ENCODE measurements at places on chromosomes 3 and 15.

DNA sequence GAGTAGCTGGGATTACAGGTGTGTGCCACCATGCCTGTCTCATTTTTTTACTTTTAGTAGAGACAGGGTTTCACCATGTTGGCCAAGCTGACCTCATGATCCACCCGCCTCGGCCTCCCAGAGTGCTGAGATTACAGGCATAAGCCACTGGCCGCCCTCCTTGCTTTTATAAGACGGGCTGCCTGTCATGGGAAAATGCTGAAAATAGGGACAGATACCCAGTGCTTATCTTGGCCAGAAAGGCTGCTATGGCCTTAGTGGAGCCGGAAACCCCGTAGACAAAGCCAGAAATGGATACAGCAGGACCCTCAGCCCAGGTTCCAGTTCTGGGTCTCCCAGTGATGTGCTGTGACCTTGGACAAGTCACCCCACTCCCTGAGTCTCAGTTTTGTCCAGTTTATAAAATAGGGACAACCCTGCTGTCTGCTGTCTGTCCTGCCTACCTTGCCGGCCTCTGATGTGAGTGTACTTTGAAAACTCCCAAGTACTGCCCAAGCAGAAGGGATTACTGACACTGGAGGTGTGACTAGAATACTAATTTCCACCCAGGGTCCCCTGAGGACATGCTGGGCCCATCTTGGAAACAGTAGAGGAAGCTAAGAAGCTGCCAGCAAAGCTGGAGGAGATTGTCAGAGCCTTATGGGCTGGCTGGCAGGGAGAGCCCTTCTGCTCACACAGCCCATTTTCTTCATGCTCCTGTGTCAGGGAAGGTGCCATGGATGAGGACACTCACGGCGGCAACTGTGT lies 59.6 kb downstream of the BDH1 start:
- DNase-seq: no peak

- DNase-seq: no peak
Measured at GRCh38 chr3:58789385-58789784, 122.8 kb upstream of the FAM3D start.

- no peak for DNase-seq
Measured at GRCh38 chr15:80582816-80583423, 112.2 kb upstream of the ABHD17C start.

- no peak for DNase-seq
Measured at GRCh38 chr15:93243573-93243972, 154.6 kb upstream of the RGMA start.

DNA sequence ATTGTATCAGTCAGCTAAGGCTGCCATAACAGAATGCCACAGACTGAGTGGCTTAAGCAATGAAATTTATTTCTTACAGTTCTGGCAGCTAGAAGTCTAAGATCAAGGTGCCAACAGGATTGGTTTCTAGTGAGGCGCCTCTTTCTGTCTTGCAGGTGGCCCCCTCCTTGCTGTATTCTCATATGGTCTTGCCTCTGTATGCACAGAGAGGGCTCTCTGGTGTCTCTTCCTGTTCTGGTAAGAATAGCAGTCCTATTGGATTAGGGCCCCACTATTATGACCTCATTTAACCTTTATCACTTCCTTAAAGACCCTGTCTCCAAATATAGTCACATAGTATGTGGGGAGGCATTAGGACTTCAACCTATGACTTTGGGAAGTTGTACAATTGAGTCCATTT lies 253.9 kb downstream of the EDEM1 start:
- no peak for DNase-seq

All from stimulated activated CD4-positive, alpha-beta T cell treated with anti-CD3 and anti-CD28 coated beads, TNF-alpha, amount 100 ng/mL, for 48 hours (primary cell).